NCI-H2081 treated with DMSO at 0.1 percent for 48 hours (cell line): ENCODE measurements at places on chromosomes 2 and 18.

GRCh38 chr18:21820033-21820810 is 79.6 kb downstream of the MIB1 start:
- no peak for DNase-seq

DNA sequence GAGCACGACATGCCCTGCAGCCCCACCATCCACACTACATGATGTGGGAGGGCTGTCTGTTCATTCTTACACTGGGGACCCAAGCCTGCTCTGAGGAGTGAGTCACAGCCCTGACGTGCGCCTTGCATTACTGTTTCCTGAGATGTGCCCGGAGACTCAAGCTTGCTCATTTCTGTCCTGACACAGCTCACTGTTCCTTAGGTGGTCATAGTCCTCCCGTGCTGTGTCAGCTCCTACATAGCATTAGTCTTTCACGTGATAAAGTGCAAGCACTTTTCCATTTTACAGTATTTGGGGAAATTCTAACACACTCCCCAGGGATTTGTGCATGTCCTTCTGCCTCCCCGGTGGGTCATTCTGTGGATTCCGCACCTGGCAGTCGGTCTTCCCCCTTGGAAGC is 46.2 kb upstream of the TRIM43B start:
- no peak for DNase-seq

DNA sequence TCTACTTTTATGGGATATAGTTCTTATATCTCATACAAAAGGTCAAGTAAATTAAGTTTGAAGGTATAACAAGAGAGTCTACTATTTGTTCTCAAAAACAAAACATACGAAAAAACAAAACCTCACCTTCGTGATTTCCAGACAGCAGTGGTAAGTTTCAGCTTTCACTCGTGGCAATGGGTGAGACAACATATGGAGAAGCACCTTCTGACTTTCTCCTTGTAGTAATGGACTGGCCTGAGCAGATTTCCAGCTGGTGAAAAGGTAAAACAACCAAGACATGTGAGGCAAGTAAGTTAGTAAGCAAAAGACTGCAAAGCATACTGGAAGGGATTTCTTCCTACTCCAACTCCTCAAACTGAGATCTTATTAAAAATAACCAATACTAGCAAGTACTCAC is 39.6 kb downstream of the RTTN start:
- no peak for DNase-seq

DNA sequence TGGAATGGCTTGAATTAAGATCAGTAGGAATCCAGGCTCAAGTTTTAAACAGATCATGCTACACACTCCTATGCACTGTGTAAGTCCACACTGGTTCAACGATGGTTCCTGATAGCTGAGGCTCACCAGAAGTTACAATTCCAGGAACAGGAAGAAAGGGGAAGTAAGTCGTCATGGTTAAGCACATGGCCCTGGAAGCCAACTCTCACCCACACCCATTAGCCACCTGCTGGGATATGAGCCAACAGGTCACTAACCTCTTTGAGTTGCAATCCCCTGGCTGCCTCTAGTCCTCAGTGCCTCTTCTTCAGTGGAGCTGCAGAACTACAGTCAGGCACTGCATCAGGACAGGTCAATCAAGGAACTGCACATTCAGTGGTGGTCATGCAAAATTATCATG is 133.5 kb downstream of the TMEM182 start:
- no peak for DNase-seq

DNA sequence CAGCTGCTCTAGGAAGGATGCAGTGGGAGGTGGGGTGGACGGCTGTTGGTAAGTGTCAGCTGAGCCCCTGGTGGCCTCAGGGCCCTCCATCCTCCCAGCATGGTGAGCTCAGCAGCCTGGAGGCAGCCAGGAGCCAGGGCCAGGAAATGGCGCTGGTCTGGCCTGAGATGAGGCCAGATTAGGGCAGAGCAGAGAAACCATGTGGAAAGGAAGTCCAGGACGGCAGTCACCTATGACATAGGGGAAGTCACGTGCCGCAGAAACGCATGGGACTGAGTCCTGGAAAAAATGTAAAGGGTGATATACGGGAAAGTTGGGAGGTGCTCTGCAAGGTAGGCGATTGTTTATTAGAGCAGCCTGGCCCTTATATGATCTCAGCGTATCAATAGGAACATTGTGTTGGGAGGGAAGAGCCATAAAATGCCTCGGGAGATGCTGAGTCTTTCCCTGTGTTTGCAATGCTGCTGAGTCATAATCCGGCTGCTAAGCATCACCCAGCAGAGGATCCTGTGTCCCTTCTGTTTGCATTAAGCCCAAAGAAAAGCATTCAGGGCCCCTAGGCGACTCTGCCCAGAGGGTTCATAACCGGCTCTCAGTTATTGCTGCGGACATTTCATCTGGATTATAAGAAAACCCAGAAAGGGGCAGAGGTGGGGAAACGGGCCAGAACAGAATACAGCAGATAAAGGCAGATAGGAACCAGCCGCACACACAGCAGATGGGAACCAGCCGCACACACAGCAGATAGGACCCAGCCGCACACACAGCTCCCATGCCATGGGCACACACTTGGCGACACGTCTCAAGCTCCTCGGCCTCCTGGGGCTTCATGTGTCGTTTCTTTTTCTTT is 30.3 kb upstream of the B3GNT7 start:
- DNase-seq, result no peak

DNA sequence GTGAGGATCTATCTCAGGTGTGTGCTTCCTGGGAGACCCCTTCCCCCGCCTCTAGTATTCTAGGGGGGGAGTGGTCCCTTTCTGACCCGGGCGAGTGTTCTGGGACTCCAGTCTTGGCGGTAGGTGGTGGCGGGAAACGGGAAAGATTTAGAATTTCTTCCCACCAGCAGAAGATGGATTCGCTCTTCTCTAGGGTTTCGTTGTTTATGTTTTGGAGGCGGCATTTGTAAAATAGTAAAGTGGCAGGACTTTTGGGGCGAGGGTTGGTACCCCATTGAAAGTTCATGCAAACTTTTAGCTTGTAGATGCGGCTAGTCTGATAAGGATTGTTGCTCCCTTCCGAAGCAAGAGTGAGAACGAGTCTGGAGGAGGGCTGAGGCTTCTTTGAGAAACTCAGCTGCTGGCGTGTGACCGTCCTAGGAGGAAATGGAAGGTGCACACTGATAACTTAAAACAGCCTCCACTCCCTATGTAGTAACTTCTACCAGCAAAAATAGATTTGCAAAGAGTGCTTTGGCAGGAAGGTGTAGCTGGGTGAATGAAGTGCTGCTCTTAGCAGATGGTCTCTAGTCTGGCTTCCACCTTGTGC is 412 bp downstream of the GPD2 start:
- DNase-seq, result no peak

DNA sequence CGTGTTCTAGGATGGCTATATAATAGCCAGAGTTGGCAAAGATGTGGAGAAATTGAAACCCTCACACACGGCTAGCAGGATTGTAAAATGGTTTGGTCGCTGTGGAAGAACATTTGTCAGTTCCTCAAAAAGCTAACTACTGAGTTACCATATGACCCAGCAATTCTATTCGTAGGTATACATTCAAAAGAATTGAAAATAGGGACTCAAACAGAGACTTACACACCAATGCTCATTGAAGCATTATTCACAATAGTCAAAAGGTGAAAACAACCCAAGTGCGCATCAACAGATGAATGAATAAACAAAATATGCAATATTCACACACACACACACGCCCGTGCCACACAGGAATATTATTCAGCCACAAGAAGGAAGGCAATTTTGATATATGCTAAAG is 98.7 kb downstream of the PLA2R1 start:
- DNase-seq, result no peak
